Activated CD4-positive, alpha-beta T cell treated with anti-CD3 and anti-CD28 coated beads, Interleukin-2, amount 10 ng/mL, durations not matched to agents 7 days and 5 days (primary cell): ENCODE measurements at places on chromosomes 5 and 9. TPM values are rescaled to one million over a fixed set of nuclear protein-coding genes. Genes with fewer than 3 reads are reported as not detected.

Gene FBXO10
- total RNA-seq, result 2.6 TPM

DNA sequence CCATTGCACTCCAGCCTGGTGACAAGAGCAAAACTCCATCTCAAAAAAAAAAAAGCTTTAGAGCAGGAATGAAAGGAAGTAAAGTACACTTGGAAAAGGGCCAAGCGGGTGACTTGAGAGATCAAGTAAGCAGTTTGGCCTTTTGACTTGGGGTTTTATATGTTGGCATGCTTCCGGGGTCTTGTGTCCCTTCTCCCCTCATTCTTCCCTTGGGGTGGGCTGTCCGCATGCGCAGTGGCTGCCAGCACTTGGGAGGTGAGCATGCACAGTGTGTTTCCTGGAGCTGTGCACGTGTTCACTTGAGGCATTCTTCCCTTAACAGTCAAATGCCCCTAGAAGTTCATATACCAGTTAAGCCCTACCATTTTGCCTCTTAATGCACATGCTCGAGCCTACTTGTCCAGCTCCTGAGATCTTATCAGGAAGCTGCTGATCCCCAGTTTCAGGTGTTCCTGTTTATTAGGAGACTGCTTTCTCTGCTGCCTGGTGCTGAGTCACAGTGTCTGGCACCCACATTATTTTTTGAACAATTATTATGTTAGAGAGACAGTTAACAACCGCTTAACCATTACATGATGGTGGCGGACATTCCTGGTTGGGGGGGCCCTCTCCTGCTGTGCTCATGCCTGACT is 32.6 kb upstream of the PRRC2B start:
- peak; percentile 15 for DNase-seq
- peak overlapping the region; percentile 73 for H3K27ac ChIP-seq
- no peaks in the 10 kb centered on the region for H3K27me3 ChIP-seq
- H3K36me3 ChIP-seq, result no peaks in the 10 kb centered on the region
- H3K4me1 ChIP-seq, result peaks cover 25% of the 10 kb centered on the region

GRCh38 chr5:33238826-33239695 is 201.7 kb upstream of the TARS1 start:
- DNase-seq, result no peak
- peak overlapping the region; percentile 9 for H3K27ac ChIP-seq
- H3K4me3 ChIP-seq, result no peak overlapping the region
- peaks cover 41% of the 10 kb centered on the region for H3K4me1 ChIP-seq

GRCh38 chr9:79134654-79135053 is 437.1 kb upstream of the TLE4 start:
- no peaks in the 10 kb centered on the region for H3K27me3 ChIP-seq
- DNase-seq, result no peak
- H3K36me3 ChIP-seq, result no peaks in the 10 kb centered on the region
- no peak overlapping the region for H3K27ac ChIP-seq

DNA sequence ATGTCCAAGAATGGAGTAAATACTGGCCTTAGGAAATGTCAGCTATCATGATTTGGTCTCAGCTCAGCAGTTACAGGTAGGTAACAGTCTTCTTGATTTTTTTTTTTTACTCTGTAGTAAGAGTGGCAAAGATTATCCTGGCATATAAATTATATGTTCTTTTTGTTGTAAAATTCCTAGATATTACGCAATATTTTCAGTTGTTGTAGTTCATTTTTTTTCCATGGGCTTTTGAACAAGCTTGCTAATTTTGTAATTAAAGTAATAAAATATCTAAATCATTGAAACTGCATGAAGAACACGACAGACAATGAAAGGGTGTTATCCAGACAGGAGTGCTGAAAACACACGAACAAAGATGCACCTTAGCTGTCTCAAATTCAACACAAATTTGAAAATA is 249.4 kb downstream of the PRDM9 start:
- no peak overlapping the region for H3K4me3 ChIP-seq
- H3K27ac ChIP-seq, result no peak overlapping the region
- no peaks in the 10 kb centered on the region for H3K4me1 ChIP-seq
- no peaks in the 10 kb centered on the region for H3K36me3 ChIP-seq

DNA sequence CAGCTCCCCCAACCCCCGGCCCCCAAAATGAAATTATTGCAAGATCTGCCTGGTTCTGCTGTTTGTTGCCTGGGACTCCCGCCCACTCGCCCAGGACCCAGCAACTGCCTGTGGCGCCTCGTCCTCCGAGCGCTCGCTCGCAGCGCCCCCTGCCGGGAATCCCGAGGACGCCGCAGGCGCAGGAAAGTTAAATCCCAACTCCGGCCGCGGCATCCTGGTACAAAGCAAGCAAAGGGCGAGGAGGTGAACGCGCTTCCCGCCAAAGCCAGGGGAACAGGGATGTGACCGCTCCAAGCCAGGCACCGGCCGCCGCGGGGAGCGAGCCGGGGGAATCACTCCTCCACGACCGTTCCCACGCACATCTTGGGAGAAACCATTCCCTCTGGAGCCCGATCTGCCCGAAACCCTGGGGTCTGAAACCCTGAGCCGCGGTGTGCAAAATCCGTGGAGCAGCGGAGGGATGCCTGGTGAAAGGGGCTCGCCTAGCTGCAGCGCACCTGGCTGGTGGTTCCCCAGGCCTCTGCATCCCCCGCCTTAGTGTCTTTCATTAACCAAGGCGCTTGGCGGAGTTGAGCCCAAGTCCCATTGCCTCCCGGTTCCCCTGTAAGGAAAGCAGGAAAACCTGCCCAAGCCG is 1.3 kb downstream of the SEMA5A start:
- peak; percentile 16 for DNase-seq
- H3K27me3 ChIP-seq, result peaks cover 28% of the 10 kb centered on the region
- peaks cover 4% of the 10 kb centered on the region for H3K4me1 ChIP-seq

DNA sequence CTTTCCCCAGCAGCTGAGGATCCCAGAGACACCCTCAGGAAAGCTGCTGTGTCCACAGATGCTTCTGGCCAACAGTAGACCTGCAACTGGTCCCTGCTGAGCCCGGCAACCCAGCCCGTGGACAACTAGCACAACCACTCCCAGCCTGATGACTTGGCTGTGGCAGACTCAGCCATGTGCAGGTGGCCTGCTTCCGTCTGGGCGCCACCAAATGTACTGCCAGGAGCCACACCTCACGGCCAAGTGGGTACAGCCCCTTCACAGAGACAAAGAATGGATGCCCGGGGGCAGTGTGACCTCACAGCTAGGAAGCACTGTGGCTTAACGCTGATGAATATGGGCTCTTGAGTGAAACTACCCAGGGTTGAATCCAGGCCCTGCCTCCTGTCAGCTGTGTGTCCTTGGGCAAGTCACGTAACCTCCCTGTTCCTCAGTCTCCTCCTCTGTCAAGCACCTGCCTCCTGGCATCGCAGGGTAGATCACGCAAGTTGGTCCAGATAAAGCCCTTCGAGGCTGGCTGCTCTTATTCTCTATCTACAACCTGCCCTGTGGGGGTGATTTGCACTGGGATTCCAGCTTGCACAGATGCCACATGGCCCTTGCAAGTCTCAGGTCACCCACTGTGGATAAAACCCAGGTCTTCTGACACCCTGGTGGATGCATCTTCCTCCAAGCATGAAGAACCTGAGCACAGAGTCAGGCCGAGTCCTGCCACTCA is 225.0 kb downstream of the PBX3 start:
- no peaks in the 10 kb centered on the region for H3K4me1 ChIP-seq
- no peak for DNase-seq
- no peak overlapping the region for H3K4me3 ChIP-seq
- peaks cover 4% of the 10 kb centered on the region for H3K27me3 ChIP-seq
- no peaks in the 10 kb centered on the region for H3K36me3 ChIP-seq

DNA sequence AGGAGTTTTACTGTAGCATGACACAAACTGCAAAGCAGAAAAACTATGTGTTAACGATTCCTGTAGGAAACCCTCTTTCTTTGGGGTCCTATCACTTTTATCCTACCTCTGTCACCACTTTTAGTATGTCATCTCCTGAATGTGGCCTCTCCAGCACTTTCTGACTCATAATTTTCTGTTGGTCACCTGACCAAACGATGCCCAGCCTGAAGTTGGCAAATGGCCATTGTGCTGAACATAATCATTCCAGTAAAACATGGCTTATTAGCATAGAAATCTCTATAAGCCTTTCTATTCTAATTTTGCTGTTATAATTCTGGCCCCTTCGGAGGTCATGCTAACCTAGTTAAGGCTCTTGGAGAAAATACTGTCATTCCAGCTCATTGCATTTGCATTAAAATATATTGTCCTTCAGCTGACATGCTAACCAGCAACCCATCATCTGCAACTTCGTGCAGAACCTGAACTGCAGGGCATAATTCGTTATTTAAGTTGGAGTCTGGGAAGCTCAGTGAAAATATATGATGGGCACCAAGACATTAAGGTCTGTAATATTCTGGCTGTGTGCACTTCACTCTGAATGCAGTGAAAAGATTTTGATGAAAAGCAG is 140.3 kb downstream of the NMUR2 start:
- no peak for DNase-seq
- H3K4me1 ChIP-seq, result no peaks in the 10 kb centered on the region
- H3K27ac ChIP-seq, result no peak overlapping the region
- H3K27me3 ChIP-seq, result no peaks in the 10 kb centered on the region

DNA sequence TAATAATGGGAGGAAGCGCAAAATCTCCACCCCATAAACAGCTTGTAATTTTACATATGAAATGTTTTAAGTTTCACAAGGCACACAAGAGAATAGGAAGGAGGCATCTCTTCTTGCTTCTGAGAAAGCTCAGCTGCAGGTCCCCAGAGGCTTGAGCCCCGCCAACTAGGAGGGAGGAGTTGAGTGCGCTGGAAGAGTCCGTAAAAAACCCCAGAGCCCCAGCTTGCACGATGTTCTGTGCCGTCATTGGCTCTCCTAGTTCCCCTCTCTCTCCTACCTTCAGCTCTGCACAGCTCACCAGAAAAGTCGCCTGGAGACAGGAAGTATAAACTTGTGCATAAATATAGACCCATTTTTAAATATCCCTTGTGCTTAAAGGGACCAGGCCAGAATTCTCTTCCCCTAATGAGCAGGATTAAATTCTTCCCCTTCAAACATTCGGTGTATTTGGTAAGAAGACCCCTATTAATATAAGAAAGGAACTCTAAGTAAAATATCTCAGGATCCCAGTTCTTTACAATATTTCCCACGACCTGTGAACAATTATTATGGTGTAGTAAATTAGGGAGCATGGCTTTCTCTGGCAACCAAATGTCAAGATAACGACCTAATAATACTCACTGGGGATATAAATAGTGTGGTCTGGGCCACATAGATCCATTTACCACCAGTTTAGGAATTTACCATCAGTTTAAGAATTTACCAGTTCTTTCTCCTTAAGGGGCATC is 13.7 kb downstream of the GLRX start:
- H3K4me1 ChIP-seq, result peaks cover 63% of the 10 kb centered on the region
- H3K27me3 ChIP-seq, result no peaks in the 10 kb centered on the region
- DNase-seq, result peak; percentile 90
- H3K36me3 ChIP-seq, result peaks cover 49% of the 10 kb centered on the region
- H3K4me3 ChIP-seq, result peak overlapping the region; percentile 2

DNA sequence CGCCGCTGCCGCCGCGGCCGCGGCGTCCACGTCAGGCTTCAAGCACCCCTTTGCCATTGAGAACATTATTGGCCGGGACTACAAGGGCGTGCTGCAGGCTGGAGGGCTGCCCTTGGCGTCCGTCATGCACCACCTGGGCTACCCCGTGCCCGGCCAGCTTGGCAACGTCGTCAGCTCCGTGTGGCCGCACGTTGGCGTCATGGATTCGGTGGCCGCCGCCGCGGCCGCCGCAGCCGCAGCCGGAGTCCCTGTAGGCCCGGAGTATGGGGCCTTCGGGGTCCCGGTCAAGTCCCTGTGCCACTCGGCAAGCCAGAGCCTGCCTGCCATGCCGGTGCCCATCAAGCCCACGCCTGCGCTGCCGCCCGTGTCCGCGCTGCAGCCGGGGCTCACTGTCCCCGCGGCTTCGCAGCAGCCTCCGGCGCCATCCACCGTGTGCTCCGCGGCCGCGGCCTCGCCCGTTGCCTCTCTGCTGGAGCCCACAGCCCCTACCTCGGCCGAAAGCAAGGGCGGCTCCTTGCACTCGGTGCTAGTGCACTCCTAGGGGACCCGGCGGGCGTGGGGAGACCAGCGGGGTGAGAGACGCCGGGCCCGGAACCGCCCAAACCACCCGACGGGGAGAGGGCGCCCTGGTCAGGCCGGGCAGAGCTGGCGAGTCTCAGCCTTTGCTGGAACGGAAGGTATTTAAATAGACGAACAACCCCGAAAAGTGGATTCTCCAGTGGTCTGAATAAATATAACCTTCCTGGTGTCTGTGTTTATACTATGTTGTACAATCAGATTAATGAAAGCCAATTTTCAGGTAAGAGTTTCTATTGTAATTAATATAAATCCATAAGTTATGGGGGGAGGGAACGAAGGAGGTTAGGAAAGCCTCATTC is 1.2 kb downstream of the FOXB2 start:
- peaks cover 8% of the 10 kb centered on the region for H3K36me3 ChIP-seq
- peak overlapping the region; percentile 13 for H3K27ac ChIP-seq
- H3K4me1 ChIP-seq, result peaks cover 14% of the 10 kb centered on the region
- H3K27me3 ChIP-seq, result peaks cover 79% of the 10 kb centered on the region
